ENCODE measurements at places on chromosomes 6 and 20.

DNA sequence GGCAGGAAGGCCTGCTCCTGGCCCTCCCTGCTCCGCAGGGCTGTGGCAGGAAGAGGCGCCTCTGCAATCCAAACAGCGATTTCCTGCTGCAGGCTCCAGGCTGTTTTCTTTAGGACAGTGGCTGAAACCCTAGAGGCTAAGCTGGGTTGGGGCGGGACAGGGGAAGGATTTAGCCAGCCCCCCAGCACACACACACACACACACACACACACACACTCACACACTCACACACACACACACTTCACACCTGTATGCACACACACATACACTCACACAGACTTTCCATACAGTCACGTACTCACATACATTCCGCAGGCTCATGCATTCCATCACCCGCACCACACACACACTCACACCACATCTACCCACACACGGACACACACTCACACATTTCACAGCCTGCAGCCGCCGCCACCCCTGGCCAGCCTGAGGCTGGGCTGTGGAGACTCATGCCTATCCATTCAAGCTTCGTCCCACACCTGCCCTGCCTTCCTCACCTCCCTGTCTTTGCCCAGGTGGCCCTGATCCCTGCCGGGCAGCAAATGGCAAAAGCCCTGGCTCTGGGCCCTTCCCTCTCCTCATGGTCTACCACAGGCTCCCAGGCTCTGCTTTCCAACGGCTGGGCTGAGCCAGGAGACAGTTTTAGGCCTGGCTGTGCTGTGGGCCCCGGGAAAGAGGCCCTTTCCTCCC lies 17.9 kb downstream of the MDFI start:
- no peak for DNase-seq

DNA sequence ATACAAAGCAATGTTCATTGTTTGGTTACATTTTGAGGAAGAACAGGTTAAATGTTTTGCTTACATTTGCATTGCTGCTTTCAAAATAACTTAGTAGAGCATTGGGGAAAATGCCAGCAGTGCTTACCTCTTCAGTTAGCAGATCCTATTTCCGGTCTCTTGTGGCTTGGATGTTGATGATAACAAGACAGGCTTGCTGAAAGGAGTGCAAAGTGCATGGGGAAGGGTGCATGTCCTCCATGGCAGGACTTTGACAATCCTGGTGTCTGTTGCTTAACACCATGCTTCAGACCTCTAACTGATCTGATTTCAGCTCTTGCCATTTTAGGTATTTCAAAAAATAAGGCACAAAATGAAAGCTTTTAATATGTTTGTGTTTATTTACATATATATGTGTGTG lies 21.1 kb downstream of the TPD52L1 start:
- DNase-seq: no peak

- DNase-seq: no peak
Observed at GRCh38 chr6:24903681-24904080, 32.1 kb downstream of the RIPOR2 start.

DNA sequence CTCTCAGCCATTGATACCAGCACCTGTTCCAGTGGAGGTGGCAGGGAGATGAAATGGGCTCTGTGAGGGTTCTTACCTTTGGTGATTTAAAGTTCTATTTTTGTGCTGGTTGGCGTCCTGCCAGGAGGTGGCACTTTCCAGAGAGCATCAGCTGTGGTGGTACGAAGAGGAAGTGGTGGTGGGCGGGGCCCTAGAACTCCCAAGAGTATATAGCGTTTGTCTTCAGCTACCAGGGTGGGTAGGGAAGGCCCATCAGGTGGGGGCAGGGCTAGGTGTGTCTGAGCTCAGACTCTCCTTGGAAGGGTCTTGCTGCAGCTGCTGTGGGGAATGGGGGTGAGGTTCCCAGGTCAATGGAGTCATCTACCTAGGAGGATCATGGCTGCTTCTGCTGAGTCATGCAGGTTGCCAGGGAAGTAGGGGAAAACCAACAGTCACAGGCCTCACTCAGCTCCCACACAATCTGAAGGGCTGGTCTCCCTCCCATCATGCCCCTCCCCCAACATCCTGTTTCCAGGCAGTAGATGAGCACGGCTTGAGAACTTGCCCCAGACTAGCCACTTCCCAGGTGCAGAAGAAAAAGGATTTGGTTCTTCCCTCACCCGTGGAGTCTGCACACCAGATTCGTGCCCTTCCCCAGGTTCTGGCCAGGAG lies 46.6 kb downstream of the MOXD1 start:
- DNase-seq: no peak

DNA sequence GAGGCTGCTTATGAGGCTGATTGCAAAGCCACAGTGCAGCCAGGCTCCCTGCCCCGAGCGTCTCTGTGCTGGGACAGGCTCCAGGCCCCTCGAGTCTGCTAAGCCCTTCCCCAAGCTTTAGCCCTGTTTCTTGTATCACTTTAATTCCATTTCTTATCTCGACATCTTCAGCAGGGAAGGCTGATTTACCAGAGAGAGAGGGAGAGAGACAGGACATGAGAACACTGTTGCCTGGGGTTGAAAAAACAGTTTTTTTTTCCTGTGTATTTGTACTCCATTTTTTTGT lies 386.5 kb downstream of the SMOC2 start:
- DNase-seq: no peak

DNA sequence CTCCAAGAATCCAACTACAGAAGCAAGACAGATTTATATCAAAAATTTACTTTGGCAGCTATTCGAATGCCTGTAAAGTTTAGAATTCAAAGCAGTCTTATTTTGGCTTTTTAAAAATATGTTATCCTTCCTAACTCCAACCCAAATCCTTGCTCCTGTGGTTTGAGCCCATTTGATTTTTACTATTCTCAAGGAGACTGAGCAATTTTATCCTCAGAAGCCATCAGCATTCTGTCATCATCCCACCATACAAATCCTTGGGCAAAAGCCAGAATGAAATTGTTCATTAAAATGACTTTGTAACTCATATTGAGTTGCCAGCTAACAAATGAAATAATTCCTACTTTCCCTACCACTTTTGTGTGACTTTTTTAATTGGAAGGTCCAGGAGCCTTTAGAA lies 392.8 kb downstream of the ADGRB3 start:
- no peak for DNase-seq

DNA sequence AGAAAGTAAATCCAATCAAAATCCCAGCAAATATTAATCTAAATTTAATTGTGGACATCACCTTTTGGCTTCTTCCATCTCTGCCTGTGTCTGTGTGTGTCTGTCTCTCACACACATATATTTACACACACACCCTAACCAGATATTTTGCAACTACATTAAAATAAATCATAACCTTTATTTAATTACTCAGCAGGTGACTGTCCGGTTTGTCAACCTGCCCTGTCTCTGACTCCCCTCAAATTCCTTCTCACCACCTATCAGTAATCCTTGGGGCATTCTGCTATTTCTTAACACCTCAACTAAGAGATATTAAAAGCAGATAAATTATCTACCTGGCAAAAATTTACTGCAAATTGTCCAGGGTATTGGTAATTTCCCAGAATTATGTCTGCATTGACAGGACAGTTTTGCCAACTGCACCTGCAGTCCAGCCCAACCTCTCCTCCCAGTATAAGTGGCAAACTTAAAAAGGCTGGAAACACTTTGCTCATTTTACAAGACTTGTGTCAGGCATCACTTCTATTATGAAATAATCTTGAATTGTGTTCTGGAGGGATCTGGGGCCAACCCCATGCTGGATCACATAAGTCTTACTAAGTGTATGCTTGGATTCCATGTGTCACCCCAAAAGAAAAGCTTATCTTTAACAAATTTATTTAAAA lies 216.1 kb downstream of the GMDS start:
- no peak for DNase-seq

GRCh38 chr6:11770546-11771466 lies 7.8 kb downstream of the ADTRP start:
- peak; percentile 82 for DNase-seq

- no peak for DNase-seq
Observed at GRCh38 chr6:43052842-43053544, 658 bp downstream of the CUL7 start.

GRCh38 chr6:166165558-166166313 lies 1.9 kb downstream of the TBXT start:
- DNase-seq: no peak

GRCh38 chr6:148422085-148422484 lies 79.4 kb downstream of the SASH1 start:
- no peak for DNase-seq

DNA sequence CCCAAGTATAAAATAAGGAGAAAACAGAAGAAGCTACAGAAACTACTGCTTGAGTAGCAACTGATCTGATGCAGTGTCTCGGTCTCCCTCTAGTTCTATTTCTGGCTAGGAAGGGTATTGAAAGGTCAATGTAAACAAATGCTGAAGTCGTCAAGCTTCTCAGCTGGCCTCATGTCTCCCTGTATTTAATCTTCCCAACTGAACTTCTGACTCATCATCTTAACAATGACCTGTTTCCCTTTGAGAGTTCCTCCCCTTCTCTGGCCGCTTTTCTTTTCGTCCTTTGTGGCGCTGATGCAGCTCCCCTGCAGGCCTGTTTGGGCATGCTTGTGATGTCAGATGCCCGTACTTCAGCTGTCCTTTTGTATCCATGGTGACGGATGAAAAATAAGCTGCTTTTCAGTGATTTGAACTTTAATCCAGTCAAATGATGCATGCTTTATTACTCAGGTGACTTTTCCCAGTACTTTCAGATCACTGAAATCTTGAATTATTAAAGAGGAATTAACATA lies 7.8 kb upstream of the LCA5 start:
- peak; percentile 77 for DNase-seq

DNA sequence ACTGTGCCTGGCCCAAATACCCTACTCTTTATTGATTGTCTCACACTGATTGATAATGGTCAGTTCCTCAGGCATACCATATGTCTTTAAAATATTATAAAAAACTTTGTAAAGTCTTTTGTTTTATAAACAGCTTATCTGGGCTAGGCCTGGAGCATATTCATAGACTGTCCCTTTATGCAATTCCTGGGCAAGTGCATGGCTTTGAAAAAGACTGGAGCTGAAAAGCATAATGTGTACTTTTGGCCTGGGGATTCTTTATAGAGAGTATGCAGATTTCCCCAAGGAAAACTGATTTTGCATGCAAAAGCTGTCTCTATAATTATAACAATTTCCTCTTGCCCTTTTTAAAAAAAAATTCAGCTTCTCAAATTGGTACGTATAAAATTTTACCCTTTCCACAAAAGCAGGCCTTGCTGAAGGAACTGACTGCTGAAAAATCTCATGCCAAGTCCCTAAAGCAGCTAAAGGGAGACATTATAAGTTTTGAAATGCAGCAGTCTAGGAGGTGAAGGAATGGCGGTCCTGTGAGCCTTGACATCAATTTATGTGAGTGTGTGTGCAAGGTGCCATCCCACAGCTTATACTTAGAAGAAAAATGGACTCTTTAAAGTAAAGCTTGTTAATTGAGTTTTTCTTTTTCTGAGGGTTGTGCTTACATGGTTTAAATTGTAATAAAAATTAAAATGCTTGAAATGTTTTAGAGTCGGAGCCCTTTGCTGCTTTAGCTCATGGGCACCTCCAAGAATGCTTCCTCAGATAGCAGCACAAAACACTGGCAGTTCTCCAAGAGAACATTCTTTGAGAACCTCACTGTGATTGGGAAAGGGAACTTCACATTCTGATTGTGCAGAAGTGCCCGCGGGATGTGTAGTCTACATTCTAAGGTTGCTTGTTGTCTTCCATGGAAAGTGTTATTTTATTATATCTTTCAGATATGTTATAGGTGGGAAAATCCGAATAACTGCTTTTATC lies 43.9 kb downstream of the PLCB4 start:
- DNase-seq: no peak

GRCh38 chr6:158416883-158417759 lies 104.9 kb downstream of the TULP4 start:
- no peak for DNase-seq

DNA sequence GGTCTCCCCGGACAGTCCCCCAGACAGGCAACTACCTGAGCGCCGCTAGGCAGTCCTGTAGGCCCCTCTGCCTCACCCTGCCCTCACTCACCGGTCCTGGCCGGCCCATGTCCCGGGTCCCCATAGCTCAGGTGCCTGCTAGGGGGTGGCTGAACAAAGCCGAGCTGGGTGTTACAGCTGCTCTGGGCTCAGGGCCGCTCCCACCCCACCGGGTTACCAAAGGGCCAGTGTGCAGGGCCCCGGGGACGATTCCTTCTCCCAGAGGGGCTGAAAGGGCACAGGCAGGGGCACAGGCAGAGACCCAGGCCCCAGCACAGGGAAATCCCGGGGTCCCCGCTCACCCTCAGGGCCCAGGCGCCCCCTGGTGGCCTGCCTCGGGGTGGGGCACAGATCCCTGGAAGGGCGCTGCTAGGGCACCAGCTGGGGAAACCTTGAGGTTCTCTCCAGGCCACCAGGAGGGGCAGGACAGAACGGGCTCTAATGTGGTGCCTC lies 118.4 kb downstream of the GRM4 start:
- DNase-seq: peak; percentile 20

DNA sequence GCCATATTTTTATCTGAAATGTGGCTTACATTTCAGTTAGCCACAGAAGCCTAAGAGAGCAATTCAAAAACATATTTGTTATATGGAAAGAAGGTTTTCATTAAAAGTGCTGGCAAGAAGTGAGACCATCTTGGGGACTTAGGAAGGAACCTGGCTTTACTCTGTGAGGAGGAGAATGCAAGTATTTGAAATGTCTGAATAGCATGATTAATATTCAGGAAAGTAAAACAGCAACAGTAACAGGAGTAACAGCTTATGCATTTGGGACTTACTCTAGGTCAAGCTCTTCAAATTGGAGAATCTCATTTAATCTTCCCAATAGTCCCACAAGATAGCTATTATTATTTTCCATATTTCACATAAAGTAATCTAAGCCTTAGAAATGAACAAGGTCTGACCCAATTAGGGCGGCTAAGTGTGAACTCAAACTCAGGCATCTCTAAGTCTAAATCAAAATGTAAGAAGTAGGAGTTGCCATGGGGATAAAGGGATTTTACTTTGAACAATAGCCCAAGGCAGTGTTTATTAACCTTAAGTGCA lies 816.5 kb downstream of the BCKDHB start:
- no peak for DNase-seq

DNA sequence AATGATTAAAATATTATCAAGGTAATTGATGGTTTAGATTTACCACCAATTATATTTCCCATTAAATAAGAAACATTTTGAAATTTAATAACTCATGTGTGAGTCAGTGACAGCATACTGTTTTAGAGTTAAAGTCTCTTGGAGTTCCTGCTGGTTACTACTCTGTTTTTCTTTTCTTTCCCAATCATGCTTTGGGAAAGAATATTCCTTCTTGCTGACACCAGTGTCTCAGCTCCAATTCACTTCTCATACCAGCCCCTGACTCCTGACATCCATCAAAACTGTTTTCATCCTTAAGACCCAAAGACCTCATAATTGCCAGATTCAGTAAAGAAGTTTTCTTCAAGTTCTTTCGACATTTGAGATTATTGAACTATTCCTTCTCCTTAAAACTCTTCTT lies 50.3 kb downstream of the AIG1 start:
- DNase-seq: no peak

GRCh38 chr6:148464319-148465010 lies 121.8 kb downstream of the SASH1 start:
- DNase-seq: peak; percentile 52

- DNase-seq: no peak
Observed at GRCh38 chr6:126376682-126377081, 36.8 kb downstream of the CENPW start.

GRCh38 chr20:36866681-36867495 lies 9.1 kb upstream of the TLDC2 start:
- DNase-seq: no peak

- no peak for DNase-seq
Observed at GRCh38 chr6:68738039-68738438, 103.0 kb downstream of the ADGRB3 start.

GRCh38 chr6:51526922-51527321 lies 560.5 kb downstream of the PKHD1 start:
- no peak for DNase-seq
